Hematopoietic multipotent progenitor cell treated with erythropoietin and hydrocortisone succinate and interleukin-3 and kit ligand, for 15 days (in vitro differentiated cells): ENCODE measurements at places on chromosomes 5 and 9.
A peak's percentile ranks its signal among the peaks of the same experiment; 100 is the strongest.

DNA sequence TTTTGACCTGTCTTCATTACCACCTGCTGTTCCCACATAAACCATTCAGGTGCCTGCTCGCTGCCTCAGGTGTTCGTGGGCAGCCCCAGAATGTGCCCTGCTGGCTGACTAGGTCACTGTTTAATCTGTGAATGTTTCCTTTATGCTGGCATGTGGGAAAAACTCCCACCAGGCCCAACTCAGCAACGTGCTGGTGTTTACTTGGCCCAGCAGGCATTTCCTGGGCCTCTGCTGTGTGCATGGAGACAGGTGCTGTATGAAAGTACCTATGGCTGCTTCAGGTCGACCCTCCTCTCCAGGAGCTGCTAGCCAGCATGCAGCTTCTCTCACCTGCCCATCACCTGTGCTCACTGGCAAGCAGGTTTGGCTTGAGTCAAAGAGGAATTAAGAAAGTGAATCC, 65.8 kb downstream of the RAD23B start:
- no peak for DNase-seq

DNA sequence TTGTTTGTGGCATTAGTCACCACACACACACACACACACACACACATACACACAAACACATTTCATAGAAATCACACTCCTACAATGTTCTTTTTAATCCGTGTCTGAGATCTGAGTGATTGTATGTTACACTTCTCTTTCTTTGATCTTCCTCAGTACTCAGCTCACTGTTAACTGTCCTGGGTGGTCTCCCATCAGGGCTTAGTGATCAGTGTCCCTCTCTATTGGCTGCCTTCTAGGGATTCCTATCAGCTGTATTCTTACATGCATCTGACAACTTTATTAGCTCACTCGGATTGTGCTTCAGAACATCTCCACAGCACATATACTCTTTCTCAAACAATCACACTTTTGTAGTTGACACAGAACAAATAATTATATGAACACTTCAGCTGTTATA, 170.2 kb upstream of the POU5F2 start:
- DNase-seq, result no peak

GRCh38 chr5:123916345-123917121, 404.6 kb downstream of the CSNK1G3 start:
- DNase-seq, result no peak

- no peak for DNase-seq
These were observed at the start of gene NEUROG1 for GRCh38 chr5:135535820-135536801. Gene NEUROG1, minus strand, starts transcription at chr5:135535964. Its CDS starts 274 bp downstream, at chr5:135535690.

GRCh38 chr9:19516348-19516747, 107.5 kb downstream of the ACER2 start:
- no peak for DNase-seq

- DNase-seq, result peak; percentile 65
These were observed 17.9 kb downstream of the CXCL14 start for GRCh38 chr5:135560858-135561257.

DNA sequence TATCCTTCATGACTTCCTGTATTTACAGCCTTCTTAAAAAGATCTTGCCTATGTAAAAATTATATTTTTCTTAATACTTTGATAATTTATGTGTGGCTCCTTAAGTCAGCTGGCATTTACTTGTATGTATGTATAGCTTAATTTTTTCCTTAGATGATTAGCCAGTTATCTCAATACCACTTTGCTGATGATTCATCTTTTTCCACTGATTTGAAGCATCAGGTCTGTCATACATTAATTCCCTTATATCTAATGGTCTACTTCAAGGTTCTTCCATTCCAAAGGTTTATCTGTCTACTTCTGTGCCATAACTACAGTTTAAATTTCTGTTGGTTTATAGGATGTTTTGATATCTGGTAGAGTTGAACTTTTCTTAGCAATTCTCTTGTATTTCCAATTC, 44.9 kb upstream of the MTMR12 start:
- no peak for DNase-seq

GRCh38 chr9:6816581-6816980, 58.8 kb downstream of the KDM4C start:
- DNase-seq, result no peak

- DNase-seq, result peak; percentile 34
These were observed 11.9 kb downstream of the PDE6A start for GRCh38 chr5:149932445-149933350.

DNA sequence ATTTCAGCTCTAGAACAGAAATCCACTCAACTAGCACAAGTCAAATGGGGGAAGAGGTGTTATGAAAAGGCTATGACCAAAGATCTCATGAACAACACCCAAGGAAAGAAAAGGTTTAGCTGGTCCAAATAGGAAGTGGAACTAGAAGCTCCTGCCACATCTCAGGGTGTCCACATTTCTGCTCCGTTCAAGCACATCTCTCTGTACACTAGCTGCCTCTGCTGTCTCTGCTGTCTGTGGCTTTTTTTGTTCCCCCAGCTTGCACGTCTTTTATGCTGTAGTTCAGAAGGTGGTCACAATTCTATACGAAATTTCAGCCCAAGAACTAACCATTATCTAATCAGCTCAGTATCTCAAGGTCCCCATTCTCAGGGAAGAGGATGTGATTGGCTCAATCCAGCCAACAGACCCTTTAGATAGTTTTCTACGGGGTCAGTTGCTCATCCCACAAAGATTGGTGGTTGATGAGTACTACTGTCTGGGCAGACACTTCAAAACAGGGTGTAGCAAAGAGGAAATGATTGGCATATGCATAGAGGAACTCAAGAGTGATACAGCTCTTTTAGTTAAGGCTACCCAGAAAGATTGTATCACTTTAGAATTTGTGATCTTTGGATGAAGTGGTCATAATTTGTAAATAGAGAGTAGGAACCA, 44.0 kb downstream of the FANCC start:
- no peak for DNase-seq

DNA sequence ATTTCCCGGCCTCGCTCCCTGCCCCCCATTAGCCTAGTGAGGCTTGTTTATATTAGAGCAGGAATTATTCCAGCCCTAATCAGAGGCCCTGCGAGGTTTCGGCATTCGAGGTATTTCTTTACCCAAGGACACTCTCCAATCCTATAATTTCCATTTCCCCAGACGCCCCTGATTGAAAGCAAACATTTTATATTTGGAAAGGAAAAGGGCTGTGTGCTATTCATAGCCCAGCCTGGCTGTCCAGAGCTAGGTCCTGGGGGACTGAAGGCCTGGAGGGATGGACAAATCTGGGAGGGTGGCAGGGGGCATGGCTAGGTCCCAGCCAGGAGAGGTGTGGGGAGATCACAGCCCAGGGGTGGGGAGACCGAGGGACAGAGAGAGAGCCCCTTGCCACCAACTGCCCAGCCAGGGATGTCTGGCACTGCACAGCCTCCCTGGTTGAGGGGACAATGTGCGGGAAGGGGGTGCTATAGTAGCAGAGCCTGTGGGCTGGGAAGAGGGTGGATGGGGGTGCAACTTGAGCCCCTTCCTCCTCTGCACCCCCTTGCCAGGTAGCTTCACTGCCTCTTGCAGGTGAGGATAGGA, 125.1 kb downstream of the BARX1 start:
- no peak for DNase-seq

- DNase-seq, result no peak
These were observed at the start of gene CSF2 for GRCh38 chr5:132073231-132074013. Gene CSF2, plus strand, starts transcription at chr5:132073789. Its CDS starts 35 bp downstream, at chr5:132073824.

DNA sequence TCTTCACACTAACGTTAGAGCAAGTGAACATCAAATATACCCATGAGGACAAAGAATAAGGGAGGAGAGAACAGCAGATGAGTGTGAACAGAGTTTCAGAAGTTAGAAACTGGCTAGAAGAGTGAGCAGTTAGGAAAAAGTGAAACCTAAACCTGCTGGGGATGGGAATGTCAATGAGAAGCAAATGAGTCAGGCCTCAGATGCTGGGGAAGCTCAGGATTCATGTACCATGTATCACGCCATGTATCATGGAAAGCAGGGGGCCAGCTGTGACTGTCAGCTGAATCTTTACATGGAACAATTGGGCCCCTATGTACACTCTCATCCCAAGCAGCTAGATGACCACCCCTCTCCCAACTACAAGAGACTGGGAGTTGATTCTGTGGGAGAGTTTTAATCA, 16.2 kb downstream of the GDF9 start:
- DNase-seq, result no peak

GRCh38 chr5:156052656-156053055, 274.3 kb upstream of the SGCD start:
- DNase-seq, result no peak

DNA sequence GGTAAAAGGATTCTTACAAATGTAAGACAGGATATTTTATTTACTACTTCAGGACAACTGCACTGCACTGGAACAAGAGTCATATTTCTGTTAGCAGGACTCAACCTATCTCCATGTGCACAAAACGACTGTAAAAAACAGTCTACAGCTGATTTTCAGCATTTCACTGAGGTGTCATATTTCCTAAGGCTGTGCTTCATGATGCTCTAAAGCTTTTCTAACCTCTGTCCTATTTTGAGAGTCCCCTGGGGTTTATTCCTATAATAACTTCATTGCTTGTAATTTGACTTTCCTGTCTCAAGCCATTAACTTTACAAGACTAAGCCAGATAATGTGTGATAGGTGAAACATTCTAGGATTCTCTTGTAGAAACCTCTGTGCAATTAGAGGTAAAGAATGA, 472.3 kb downstream of the HINT1 start:
- no peak for DNase-seq

DNA sequence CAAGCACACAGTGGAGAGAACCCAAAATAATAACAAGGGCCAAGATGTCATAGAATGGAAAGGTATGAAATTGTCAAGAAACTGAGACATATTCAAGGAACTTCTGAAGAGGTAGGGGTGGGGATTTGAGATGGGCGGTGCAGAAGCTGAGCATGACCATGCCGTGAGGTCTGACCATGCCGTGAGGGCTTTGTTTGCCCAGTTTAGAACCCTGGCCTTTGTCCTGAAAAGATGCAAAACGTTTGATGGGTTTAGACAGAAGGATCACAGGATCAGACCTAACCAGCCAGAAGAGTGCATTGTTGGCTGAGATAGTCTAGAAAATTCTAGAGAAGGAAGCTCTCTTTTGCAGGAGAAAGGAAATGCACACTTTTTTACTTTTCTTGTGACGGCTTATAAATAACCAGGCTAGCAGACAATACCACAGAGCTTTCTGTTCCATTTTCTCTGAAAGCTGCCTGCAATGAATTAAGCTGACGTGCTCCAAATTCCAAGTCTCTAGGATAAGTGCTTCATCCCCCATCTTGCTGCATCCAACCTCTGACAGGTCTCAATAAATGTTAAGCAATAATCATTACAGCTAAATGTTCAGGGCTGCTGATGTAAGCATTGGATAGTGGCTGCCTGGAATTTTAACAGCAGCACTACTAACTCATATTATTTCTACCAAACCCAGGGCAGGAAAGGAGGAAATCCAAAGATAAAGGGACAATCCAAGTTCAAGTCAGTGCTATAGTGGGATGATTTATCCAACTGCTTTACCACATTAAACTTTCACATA, 110.9 kb upstream of the IL6ST start:
- DNase-seq, result no peak

- DNase-seq, result no peak
These were observed 14.0 kb downstream of the BOD1 start for GRCh38 chr5:173602423-173602822.

DNA sequence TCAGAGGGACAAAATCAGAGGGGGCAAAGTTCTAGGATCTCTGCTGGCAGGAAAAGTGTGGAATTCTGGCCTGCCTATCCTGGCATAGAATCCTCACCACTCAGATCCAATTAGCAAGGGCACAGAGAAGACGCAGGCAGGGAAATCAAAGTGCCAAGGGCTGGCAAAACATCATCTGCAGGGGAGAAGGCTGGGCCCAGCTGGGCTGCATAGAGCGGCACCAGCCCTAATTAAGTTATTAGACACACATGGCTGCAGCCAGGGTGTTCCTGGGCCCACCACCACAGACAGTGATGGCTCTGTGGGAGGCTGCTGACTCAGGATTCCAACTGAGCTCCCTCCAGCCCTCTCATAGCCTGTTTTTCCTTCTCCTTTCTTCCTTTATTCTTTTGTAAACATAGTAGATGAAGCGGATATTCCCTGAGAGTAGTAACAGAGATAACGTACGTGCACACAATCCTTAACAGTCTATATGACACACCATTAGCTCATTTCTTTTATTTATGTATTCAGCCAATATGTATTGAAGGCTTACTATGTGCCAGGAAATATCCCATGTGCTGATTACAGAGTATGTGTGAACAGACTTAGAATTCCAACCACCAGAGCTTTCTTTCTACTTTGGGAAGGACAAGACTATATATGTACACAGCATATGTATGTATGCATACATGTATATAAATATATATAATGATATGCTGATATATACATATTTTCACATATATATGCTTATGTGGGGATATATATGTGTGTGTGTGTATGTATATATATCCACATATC, 236.1 kb downstream of the ASTN2 start:
- no peak for DNase-seq
